Activated naive CD4-positive, alpha-beta T cell treated with anti-CD3 and anti-CD28 coated beads, Interleukin-2, amount 50 U/mL, for 16 hours (primary cell): ENCODE measurements at places on chromosomes 6 and 20.

GRCh38 chr6:121305957-121306607, 28.2 kb downstream of the TBC1D32 start:
- DNase-seq: no peak

DNA sequence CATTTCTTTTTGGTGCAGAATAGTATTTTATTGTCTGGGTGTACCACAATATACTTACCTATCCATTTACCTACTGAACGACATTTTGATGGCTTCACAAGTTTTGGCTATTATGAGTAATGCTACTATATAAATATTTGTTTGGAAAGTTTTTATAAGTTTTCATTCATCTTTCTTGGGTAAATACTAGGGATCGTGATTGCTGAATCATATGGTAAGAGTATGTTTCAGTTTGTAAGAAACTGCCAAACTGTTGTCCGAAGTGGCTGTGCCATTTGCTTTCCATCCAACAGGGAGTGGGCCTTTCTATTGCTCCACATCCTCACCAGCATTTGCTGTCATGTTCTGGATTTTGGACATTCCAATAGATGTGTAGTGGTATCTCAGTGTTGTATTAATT, 104.2 kb downstream of the CDYL start:
- no peak for DNase-seq

DNA sequence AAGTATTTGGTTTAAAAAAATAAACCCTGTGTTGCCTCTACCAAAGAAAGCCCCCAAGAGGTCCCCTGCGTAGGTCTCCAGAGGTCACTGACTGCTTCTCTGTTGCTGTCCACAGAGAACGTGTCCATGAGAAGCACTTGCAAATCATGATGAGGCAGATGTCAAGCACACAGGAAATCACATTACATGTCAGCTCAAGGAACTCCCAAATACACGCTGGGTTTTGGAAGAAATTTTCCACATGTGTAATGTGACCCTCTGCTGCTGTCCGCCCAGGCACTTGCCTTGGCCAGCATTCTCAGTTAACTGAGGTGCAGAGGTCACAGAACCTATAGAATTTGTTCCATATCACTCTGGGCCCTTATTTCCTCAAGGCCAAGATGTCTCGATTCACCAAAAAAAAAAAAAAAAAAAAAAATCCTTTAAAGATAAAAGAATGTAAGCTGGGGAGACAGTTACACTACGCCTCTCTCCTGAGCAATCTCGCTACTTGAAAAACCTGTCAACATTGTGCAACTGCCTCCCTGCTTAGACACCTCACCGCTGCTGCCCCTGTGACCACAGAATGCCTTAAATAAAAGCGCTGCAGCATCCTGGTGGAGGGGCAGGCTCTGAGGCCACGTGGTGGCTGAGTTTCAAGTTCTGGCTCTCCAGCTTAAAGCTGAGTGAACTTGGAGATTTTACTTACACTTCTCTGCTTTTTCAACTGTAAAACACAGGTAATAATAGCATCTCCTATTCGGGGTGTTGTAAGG, 42.3 kb downstream of the SLC22A23 start:
- peak; percentile 18 for DNase-seq

- no peak for DNase-seq
Measured at GRCh38 chr20:33927724-33928123, 66.0 kb upstream of the RALY start.

DNA sequence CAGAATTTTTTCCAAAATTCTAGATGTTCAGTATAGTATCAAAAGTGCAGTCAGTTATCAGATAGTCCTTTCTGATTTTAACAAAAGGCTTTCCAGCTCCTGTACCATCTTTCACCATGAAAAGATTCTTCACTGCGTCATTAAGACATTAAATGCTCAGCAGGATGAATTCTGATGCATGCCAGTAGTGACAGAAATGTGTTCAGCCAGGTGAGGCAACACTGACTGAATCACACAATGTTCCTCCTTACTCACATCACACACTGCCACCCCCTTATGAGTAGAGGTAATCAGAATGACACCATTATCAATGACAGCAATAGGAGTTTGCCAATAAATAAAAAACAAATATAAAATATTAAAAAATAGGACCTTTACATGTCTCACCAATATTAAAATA, 426.6 kb upstream of the PLCB4 start:
- no peak for DNase-seq
